CD8-positive, alpha-beta memory T cell (primary cell): ENCODE measurements at places on chromosomes 11 and 22.

DNA sequence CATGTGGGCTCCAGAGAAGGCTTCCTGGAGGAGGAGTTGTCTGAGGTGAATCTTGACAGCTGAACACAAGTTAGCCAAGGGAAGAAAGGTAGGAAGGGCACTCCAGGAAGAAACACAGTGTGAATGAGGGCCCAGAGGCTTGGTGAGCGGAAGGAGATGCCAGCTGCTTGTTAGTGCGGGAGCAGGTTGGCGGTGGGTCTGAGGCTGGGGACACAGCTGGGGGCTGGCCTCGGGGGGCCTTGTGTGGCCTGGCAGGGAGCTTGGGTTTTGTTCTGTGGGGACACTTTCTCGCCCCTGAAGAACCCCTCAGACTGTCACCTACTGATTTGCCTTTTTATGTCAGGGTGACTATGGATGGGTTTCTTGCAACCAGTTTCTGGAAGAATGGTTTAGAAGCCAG is 160.0 kb downstream of the ST3GAL4 start:
- DNase-seq = no peak

DNA sequence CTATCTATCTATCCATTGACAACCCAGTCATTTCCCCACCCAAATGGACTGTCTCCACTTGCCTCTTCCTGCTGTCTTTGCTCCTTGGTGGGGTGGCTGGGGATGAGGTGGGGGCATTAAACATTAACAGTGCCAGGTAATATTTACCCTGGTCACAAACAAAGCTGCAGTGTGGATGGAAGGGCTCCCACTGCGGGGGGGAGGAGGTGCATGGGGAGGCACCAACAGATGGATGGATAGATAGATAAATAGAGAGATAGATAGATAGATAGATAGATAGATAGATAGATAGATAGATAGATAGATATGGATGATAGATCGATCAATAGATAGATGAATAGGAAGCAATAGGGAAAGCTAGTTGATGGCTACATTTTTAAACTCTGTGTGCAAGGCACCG is 2.3 kb upstream of the FXYD2 start:
- DNase-seq = no peak

- no peak for DNase-seq
Measured at GRCh38 chr22:44311104-44311854, 1.5 kb downstream of the SHISAL1 start.

- no peak for DNase-seq
Measured at GRCh38 chr11:109197656-109198055, 224.3 kb upstream of the C11orf87 start.
